Kidney capillary endothelial cell (primary cell): ENCODE measurements at places on chromosomes 5 and 9.

DNA sequence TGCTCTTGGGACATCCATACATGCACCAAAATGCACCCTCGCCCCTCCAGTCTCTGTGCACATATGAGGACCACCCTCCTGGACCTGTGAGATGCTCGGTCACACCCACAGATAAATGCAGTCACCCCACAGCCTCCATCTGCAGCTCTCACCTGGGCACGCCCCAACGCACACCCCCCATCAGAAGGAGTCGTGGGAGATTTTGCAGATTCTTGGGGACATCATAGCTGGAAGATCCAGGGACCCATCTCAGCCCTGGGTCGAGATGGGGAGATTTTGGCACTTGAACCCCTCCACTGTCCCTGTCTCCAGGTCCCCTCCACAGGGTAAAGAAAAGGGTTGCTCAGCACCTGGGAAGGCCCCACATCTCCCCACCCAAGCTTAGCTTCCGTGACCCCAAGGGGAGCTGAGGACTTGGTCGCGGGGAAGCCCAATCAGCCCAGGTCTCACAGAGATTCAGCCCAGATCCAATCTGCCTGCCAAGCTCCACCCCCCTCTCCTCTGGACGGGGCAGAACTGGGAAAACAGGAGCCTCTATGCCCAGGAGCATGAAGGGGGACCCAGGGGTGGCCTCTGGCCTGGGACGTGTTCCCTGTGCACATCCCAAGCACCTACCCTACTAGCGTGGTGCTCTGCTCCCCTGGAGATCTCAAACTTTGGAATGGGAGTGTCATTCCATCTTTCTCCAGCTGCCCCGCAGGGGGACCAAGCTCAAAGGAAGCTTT, 89.2 kb upstream of the LMX1B start:
- no peak for DNase-seq

DNA sequence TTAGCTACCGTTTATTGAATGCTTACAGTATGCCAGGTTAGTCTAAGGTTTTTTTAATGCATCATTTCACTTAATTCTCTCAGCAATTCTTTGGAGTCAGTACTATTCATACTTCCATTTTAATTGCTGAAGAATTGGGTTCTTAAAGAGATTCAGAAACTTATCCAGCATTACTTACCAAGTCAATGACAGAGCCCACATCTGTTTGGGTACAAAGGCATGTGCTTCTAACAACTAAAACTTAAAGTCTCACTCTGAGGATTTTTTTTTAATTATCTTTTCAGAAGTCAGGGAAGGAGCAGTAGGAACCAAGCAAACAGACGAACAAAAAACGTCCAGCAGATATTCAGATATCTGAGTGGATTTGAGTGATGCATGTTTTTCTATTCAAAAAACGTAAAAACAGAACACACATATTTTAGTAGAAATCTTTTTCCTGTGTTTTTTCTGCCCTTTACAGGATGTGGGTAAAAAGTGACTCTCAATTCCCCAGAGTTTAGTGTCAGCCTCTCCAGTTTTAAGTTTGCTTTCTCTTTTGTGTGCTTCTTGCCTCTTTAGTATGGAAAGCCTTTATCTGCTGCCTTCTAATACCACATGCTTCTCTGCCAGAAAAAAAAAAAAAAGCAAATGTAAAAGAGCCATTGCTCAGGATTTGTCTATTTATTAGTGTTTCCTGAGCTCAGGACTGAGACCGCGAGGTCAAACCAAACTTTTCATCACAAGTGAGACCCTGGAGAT, 118.0 kb downstream of the PRKACG start:
- DNase-seq: no peak

- DNase-seq: no peak
Measured at GRCh38 chr5:148962761-148963324, 100.0 kb downstream of the SH3TC2 start.

- no peak for DNase-seq
Measured at GRCh38 chr5:116669261-116670031, 94.8 kb upstream of the SEMA6A start.

- DNase-seq: no peak
Measured at GRCh38 chr9:94622087-94622800, 17.1 kb downstream of the FBP1 start.

GRCh38 chr9:27447031-27447683, 76.9 kb upstream of the IFNK start:
- DNase-seq: no peak

DNA sequence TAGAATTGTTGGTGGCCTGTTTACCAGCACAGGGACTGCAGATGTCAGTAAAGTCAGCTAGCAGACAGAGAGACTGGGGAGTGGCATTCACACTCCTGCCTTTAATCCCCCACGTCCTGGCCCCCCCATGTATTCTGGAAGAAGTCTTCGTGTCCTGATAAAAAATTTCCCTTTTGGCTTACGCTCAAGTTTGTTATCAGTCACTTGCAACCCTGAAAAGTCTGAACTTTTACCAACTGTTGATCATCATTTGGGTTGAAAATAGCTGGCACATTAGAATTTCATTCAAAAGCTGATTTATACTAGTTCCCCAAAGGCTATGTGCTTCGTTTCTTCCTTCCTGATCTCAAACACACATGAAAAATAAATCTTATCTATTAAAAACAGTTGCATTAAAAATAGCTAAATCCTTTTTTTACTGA, 5.8 kb upstream of the CRHBP start:
- no peak for DNase-seq

- DNase-seq: no peak
Measured at GRCh38 chr5:83899326-83899970, 178.8 kb upstream of the HAPLN1 start.

GRCh38 chr5:158275511-158275910, 416.6 kb upstream of the CLINT1 start:
- no peak for DNase-seq

- DNase-seq: no peak
Measured at GRCh38 chr5:78659114-78659513, 10.5 kb upstream of the LHFPL2 start.

GRCh38 chr9:79481846-79482477, 89.8 kb upstream of the TLE4 start:
- no peak for DNase-seq
